ENCODE measurements at places on chromosomes 11 and 22.

GRCh38 chr11:132186699-132187098 is 816.3 kb downstream of the NTM start:
- DNase-seq, result peak; percentile 6

- DNase-seq, result no peak
These were observed 77.9 kb downstream of the PIWIL3 start for GRCh38 chr22:24696551-24697001.

DNA sequence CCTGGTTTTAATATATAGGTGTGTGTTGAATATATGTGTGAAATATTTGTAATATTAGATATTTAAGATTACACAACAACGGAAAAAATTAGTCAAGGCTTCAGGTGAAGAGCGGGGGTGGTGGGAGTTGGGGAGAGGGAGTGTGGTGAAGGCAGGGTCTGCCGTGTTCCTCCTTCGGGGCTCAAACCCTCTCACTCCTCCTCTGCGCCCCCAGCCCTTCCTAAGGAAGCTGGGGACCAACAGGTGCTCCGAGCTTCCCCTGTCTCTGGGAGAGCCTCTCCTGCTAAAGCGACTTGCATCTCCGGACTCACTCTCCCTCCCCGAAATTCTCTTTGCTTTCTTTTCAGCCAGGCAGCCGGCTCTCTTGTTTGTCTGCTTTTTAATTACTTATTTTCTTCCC is 960 bp upstream of the CADM1 start:
- DNase-seq, result no peak

DNA sequence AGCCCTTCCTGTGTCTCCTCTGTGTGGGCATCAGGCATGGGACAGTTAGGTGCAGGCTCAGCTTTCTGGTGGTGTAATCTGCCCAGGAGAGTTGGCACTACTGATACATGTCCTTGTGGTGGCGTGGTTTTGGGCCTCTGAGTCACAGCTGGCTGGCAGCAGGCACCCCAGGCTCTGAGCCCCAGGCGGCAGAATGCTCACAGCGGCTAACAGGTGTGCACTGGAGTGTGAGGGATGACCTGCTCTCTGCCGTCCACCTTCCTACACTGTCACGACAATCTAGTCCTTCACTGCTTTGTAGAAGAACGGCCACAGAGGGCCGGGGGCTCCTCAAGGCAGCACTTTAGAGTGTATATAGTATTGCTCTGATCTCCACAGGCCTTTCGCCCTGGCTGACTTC is 100.3 kb upstream of the PITPNB start:
- DNase-seq, result no peak

Data from neural crest cell (in vitro differentiated cells).